ENCODE measurements at places on chromosomes 16 and 17. TPM values are rescaled to one million over a fixed set of nuclear protein-coding genes. Genes with fewer than 3 reads are reported as not detected.

- no peak for DNase-seq
These were observed 111.6 kb downstream of the DYNLRB2 start for GRCh38 chr16:80652441-80652840.

DNA sequence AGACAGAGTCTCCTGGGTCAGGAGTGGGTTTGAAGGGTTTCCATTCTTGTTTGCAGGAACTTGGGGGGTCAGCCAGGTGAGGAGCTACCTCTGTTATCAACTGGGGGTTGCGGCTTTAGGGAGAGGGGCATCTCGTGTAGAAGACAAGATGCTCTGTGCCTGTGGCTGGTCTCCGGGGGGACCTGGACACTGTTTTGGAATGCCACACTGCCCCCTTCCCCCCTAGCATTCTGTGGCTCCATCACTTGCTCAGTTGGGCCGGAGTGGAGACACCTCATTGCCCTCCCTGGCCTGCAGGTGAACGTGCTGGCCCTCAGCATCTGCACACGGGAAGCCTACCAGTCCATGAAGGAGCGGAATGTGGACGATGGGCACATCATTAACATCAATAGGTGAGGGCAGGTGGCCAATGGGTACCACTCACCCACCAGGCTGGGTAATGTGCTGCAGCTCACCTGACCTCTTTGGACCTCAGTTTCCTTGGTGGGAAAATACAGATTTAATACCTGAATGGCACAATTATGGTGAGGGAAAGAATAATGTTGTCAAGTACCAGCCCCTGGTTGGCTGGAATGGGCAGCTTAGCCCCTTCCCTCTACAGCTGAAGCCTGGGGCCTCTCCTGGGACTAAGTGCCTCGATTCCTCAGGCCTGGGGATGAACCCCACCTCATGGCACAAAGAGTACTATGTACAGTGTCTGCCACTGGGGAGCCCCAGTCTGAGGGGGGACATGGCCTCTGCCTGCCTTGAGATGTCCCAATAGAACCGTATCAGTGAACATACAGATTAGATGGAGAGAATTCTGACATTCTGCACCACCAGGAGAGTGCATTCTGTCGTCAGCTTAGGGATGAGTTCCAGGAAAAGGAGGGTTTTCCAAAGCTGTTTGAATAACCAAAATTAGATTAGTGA is 3.3 kb upstream of the MRM1 start:
- DNase-seq: no peak

- DNase-seq: no peak
These were observed 43.4 kb upstream of the ICAM2 start for GRCh38 chr17:64063766-64064224.

CETP gene
- not detected for total RNA-seq

All from epithelial cell of proximal tubule (primary cell).